ENCODE measurements at places on chromosomes 6 and 20.
A peak's percentile ranks its signal among the peaks of the same experiment; 100 is the strongest.

- DNase-seq = no peak
Observed at GRCh38 chr6:113774127-113774825, 82.9 kb upstream of the MARCKS start.

GRCh38 chr20:33925867-33926266 lies 67.8 kb upstream of the RALY start:
- DNase-seq = no peak

- no peak for DNase-seq
Observed at GRCh38 chr6:151627689-151628444, 134.1 kb downstream of the CCDC170 start.

GRCh38 chr6:28105245-28105639 lies 19.2 kb upstream of the ZSCAN16 start:
- peak; percentile 7 for DNase-seq

- DNase-seq = no peak
Observed at GRCh38 chr6:147560670-147561069, 52.2 kb downstream of the SAMD5 start.

DNA sequence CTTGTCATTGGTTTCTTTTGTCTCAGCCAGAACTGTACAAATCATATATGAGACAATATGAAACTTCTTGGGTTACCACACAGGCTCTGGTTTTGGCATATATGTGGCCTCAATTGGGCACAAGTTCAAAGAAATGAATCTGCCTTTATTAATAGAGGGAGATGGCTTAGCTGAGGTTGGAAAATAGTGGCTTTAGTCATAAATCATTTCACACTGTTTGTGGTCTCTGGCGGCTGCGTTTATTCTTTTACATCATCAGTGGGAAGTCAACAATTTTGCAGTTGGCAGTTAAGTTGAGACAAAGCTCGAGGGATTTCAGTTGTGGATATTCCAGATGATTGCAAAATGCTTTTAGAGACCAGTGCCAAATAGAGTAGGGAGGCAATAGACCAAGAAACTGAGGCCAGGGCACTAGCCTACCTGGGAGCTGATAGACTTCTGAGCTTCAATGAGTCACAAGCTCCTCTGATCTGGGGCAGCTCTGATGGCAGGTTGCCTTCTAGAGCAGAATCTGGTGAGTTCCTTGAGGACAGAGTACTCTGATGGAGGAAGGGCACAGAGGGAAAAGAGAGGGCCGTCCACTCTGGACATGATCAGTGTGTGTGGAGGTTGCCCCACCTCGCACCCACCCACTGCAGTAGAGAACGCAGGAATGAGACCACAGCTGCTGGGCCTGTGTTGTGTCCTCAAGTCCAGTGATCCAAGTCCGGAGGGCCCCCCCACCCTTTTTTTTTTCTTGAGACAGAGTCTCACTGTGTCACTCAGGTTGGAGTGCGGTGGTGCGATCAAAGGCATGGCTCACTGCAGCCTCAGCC lies 73.5 kb downstream of the ARMC2 start:
- no peak for DNase-seq

- DNase-seq = no peak
Observed at GRCh38 chr6:44598679-44599078, 211.2 kb downstream of the CDC5L start.

GRCh38 chr6:13635948-13636658 lies 21.0 kb downstream of the NOL7 start:
- DNase-seq = no peak

DNA sequence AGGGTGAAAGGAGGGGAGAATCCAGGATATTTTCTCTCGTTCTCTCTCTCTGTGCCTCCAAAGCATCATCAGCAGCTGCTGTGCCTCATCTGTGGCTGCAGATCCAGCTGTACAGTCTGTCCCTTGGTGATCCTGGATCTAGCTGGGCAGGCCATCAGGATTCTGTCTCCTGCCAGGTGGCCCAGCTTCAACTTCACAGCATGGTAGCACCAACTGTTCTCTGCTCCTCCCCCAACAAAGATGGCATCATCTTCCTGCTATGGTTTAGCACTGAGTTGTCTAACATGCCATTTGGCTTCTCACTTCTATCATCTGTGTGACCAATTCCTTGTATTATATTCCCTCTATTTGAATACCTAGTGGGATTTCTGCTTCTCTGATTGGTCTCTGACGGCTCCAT lies 28.6 kb upstream of the ARFGEF2 start:
- DNase-seq = no peak

GRCh38 chr6:46704562-46704961 lies 16.9 kb downstream of the TDRD6 start:
- DNase-seq = no peak

DNA sequence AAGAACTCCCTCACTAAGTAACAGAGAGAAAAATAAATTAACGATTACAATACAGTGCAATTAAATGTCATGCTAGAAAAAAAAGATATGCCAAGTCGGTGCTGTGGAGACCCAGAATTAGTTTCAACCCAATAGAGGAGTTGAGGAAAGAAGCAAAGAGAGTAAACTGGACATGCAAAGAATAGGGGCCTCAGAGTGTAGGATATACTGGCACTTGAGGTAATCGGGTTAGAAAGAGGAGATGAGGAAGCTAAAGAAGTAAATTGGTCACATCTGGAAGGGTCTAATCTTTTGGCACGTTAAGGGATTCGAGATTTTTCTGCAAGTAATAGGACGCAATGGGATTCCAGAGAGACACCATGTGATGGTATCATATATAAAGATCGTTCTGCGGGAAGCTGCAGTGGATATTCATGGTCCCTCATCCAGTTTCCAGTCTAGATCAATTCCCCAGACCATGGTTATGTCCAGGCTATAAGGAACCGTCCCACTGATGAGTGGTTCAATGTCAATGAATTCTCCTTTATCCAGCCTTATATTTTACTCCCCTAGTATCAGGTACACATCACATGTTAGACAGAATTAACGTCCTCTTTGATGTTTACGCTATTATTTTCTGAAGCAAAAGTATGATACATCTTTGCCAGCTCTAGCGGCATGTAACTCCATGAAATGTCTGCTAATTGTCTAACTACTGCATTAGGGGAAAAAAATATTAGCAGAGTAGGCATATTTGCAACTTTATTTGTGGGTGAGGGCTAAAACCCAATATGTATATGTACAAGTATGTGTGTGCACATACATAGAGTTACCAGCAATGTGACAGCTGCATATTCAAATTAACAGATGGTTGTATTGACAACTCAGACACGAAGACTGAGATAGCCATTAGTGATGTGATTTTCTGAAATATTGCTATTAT lies 1.1 kb upstream of the TBC1D32 start:
- DNase-seq = no peak

- DNase-seq = no peak
Observed at GRCh38 chr6:41769376-41769775, 10.3 kb downstream of the FRS3 start.

GRCh38 chr20:9428292-9428607 lies 86.1 kb upstream of the LAMP5 start:
- DNase-seq = no peak

- DNase-seq = no peak
Observed at GRCh38 chr6:30071081-30071818, 4.3 kb downstream of the PPP1R11 start.
